Esophagus squamous epithelium (tissue), 5 donors: ENCODE measurements at places on chromosomes 11 and 22.

- DNase-seq = no peak
Observed at GRCh38 chr11:72239313-72239848, 4.6 kb downstream of the PHOX2A start.

DNA sequence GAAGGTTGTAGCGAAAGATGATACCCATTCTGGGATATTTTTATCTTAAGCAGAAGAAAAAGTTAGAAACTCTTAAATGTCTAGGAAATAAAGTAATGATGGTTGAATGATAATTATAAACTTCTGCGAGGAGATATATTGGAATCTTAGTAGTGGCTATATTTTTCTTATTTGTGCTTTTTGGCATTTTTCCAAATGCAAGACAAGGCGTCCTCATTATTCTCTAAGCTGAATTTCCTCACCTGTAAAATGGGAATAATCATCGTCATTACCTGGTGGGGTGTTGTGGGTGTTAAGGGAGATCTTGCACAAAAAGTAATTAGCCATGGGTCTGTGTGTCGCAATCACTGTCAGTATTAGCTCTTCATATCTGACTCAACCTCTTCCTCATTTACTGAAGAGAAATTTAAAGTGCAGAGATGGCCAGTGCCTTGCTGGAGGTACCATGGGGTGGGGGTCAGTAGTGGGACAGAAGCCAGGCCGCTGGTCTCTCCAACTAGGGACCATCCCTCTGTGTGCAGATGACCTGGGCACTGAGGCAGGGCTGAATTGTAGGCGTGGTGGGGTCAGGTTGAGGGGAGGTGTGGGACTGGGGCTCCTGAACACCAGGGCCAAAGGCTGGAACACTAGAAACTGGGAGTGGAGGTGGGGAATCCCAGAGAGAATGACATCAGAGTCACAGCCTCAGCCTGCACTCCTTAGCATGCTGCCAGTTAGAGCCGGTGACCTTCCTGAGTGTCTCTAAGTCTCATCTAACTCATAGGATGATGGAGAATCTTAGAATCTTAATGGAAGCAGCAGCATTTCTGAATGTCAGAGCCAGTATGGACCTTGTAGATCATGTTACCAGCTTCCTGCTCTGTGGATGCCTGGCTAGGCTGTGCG is 4.1 kb downstream of the PITPNM1 start:
- DNase-seq = no peak

GRCh38 chr11:16191868-16192240 is 164.5 kb downstream of the SOX6 start:
- no peak for DNase-seq

- no peak for DNase-seq
Observed at GRCh38 chr11:79438631-79439409, 2.0 kb downstream of the TENM4 start.

GRCh38 chr11:56968524-56968923 is 20.2 kb upstream of the OR5AK2 start:
- DNase-seq = no peak

- no peak for DNase-seq
Observed at GRCh38 chr11:122137078-122137793, 21.2 kb upstream of the BLID start.

- DNase-seq = no peak
Observed at GRCh38 chr11:120681434-120682331, 170.1 kb downstream of the GRIK4 start.

DNA sequence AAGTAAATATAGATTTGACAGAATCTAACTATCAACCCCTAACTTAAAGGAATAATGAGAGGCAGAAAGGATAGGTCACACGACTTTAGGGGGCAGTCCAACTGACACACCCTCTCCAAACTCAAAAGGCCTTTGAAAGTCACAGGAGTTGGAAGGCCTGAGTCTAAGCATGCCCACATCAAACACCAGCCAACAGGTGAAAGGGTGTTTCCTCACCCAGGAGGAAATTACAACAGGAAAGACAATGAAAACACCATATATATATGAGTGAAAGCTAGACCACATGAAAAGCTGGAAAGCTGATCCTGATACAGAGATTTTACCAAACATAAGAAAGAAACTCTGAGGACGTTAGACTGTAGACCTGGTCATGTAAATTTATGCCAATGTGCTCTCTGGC is 10.5 kb upstream of the DEPDC7 start:
- DNase-seq = no peak

DNA sequence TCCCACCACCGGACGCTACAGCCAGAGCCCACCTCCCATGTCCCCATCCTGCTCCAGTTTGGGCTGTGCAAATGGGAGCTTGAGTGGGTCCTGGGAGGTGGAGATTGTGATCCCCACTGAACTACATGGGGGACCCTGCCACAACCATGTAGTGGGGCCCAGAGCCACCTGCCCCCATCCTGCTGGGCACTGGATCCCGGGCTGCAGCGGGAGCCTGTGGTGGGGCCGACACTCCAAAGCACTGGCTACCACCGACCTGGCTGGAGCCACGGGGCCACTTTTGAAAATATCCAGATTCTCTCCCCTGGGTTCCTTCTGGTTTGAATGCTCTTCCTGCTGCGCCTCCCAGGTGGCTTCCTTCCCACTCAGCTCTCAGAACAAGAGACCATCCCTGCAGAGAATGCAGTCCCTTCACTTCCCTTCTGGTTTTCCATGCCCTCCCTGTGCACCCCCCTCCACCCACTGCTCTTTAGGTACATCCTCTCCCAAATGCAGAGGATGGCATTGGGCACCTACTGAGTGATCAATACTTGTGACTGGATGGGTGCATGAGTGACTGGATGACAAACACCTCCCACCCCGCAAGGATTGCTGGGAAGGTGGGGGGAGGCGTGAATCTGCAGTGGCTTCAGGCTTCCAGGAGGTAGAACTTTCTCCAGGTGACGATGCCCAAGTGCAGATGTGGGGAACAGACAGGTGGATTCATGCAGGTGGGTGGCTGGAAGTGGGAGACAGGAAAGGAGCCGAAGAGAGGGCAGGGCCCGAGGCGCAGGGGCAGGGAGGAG is 846 bp upstream of the UNC93B1 start:
- no peak for DNase-seq

DNA sequence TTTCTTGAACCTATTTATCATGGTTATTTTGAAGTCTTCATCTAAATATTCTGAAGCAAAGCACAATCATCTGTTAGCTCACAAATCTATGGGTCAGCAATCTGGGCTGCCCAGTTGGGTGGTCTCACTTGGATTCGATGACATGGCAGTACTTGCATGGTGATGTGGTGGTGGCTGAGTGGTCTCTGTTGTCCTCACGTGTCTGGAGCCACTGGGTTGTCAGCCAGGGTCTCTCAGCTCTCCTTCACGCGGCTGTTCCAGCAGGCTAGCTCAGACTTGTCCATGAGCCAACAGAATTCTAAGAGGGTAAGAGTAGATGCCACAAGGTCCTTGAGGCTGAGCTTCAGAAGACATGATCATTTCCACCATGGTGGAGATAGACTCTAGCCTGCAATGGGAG is 66.4 kb upstream of the KCNQ1OT1 start:
- no peak for DNase-seq

DNA sequence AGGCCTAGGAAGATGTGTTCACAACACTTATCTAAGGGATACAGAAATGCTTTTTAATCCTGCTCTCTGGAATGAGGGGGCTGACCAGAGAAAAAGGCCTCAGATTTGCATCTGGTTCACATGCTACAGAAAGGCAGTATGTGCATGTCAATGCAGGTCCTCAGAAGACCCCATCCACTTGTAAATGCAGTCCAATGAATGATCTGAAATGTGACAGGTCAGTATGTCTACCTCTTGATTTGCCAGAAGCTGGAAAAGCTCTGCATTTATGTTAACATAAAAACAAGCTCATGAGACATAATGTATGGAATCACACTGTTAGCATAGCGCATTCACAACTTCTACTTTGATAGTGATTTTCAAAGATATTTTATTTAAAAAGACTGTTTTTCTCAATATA is 367.4 kb upstream of the CHORDC1 start:
- no peak for DNase-seq

DNA sequence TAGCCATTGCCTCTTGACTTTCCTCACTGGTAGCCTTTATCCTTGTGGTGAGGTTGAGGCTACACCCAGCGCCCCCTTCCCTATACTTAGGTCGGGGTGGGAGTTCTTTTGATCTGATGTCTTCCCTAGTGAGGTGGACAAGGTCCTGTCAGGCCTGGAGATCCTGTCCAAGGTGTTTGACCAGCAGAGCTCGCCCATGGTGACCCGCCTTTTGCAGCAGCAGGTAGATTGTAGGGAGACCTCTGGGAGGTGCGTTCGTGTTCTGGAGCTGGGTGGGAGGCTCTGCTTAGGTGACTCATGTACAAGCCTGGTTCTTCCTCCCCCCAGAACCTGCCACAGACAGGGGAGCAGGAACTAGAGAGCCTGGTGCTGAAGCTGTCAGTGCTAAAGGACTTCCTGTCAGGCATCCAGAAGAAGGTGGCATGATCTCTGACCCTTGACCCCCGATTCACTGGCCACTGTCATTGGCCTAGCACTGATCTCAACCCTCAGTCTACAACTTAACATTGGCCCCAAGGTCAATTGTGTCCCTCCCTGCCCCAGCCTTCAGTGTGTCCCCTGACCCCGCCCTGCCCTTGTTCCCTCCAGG is 4.9 kb downstream of the INPPL1 start:
- no peak for DNase-seq

DNA sequence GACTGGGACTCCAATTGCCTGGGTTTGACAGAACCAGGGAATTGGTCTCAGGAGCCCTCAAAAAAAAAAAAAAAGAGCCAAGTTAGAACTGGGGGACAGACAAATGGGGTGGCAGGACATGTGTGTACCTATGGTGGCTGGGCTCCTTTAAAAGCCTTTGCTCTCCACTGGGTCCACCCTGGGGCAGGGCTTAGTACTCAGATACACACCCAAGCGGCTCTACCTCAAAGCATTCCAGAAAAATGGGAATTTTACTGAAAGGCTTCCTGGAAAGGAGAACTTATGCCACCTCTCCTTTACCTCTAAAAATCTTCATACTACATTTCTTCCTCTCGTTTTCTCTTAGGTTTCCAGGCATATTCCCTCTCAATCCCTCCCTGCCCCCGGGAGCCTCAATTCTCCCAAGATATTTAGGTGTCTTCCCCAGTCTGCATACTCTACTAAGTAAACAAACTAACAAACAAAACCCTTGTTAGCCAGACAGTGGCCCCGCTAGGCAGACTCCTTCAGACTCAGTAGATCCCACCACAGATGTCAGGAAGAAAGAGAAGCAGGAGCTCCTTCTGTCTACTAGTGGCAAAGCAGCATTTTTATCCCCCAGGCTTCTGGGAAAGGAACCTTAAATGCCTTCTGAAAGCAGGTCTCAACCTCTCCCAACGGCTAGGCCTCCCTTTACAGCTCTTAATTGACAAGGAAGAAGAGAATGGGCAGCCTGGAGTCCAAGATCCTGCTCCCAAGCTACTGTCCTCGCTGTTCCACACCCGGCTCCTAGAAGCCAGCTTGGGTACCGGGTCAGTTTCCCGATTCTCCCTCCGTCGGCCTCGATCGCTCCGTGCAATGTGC is 653 bp downstream of the PCSK7 start:
- DNase-seq = no peak

DNA sequence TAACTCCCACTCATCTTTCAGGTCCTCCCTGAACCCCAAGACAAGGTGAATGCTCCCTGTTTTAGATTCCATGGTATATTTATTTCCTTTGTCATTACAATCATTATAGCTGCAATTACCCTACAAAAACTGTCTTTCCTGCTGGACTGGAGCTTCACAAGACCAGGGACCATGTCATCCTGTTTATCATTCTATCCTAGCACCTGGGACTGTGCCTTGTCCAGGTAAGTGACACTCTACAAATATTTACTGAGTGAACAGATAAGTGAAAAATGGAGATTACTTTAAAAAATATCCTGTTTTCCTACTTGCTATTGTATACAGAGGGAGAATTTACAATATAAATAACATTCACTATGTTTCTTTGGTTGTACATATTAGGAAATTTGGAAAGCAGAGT is 22.5 kb upstream of the ELF5 start:
- no peak for DNase-seq

DNA sequence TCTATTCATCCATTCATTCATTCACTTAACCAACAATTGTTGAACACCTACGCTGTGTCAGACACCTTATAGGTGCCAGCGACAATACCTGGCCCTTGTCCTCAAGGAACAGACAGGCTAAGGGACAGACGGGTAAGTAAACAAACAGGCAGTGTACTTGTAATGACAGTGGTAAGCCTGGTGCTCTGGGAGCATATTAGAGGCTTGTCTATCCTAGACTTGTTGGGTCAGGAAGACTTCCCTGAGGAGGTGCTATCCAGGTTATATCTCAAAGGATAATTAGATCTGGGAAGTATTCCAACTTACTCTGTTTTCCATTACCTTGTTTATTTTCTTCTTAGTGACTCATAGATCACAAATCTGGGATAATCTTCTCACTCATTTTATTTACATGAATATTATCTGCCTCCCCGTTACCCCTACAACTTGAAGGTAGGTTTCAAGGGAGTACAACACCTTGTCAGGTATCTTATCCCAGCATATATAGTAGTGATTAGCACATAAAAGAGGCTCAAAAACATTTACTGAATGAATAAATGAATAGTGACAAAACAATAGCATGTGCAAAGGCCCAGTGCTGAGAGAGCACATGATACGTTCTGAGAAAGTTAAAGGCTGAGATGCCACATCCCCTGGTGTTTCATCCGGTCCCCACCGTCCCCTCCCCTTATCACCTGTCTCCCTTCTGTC is 75.3 kb upstream of the NCAM1 start:
- no peak for DNase-seq

DNA sequence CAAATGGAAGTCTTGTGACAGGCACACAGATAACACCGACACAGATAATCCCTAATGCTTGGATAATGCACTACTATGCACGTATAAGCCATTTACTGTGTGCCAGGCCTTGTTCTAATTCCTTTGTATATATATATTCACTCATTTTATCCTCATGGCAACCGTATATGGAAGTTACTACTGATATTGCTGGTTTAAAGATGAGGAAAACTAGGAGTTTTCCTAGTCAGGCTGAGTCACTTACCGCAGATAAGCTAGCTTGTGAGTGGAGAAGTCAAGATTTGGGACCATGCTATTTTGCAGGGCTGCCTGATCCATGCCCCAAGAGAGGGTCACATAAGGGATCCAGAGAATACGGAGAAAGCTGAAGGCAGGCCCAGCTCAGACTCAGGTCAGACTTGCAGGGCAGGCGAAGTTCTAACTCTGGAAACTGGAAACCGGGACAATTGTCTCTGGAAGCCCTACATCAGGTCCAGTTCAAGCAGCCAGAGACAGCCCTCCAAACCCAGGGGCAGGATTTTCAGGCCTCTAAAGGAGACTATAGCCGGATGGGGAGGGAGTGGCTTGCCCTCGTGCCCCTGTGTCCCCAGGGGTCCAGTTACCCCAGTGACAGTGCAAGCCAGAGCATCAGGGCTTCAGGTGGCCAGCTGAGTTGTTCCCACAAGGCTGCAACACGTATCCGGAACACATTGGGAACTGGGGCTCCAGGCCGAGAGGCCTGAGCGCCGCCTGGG is 534.8 kb downstream of the INSC start:
- no peak for DNase-seq

- DNase-seq = no peak
Observed at GRCh38 chr11:132464003-132464342, 1068.3 kb downstream of the OPCML start.
